Stimulated activated CD8-positive, alpha-beta memory T cell treated with anti-CD3 and anti-CD28 coated beads, Interleukin-4, amount 100 ng/mL, for 1 hour (primary cell): ENCODE measurements at places on chromosomes 3 and 15.

DNA sequence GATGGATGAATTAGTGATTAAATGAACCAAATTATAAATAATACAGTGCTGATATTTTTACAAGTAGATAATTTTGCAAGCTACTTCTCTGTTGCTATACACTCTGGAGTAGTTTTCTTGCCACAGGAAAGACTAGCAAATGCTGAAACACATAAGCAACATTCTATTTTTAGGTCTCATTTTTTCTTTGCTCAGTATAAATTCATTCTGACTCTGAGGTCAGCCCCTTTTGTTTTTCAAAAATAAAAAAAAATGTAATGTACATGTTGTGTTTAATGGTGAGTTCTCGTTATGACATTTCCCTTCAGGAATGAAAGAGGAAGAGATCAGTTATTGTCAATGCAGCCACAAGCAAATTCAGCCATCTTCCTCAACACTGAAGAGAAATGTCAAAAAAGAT, 24.9 kb downstream of the GJD2 start:
- no peak for DNase-seq

GRCh38 chr3:57952651-57953050, 55.6 kb upstream of the FLNB start:
- DNase-seq: no peak

GRCh38 chr3:194521510-194522260, 34.9 kb upstream of the ATP13A3 start:
- DNase-seq: no peak

DNA sequence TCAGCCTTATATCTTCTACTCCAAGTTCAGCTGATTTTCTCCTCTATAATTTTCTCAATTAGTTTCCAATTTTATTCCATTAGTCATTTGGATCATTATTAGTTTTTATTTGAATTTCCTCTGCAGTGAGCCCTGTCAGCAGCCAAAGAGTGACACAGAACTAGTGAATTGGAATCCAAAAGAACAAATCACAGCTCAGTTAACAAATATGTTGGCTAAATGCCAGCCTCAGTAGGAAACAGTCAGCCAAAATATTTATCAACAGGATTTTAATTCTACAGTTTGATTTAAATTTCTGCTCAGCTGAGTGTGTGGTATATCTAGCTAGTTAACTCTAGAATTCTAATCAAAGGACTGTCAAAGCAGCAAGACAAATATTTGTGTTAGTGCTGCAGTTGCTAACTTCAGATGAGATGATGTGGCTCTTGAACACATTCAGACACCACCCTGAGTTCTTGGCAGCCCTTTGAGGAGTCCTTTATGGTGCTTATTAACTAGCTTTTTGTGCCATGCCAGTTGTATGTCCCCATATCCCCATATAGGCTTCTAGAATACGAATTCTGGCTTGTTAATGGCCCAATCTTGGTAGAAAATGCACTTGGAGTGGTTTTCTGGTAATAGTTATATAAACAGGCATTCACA, 194.5 kb downstream of the CPNE4 start:
- no peak for DNase-seq

DNA sequence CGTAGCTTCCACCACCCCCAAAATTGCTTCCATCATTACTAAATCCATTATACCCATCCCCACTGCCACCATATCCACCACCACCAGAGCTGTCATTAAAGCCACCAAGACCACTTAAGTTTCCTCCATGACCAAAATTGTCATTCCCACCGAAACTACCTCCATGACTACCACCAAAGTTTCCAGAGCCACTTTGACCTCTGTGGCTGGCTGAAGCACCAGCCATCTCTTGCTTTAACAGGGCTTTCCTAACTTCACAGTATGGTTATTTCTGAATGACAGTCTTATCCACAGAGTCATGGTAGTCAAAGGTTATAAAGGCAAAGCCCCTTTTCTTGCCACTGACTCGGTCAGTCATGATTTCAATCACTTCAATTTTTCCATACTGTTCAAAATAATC, 24.3 kb upstream of the DENND4A start:
- DNase-seq: no peak

GRCh38 chr3:83926291-83926690, 1032.5 kb upstream of the CADM2 start:
- DNase-seq: no peak
